Activated CD8-positive, alpha-beta T cell treated with anti-CD3 and anti-CD28 coated beads, Interleukin-2, amount 10 ng/mL, durations not matched to agents 7 days and 5 days (primary cell): ENCODE measurements at places on chromosomes 12 and 14. TPM values are rescaled to one million over a fixed set of nuclear protein-coding genes. Genes with fewer than 3 reads are reported as not detected.

DNA sequence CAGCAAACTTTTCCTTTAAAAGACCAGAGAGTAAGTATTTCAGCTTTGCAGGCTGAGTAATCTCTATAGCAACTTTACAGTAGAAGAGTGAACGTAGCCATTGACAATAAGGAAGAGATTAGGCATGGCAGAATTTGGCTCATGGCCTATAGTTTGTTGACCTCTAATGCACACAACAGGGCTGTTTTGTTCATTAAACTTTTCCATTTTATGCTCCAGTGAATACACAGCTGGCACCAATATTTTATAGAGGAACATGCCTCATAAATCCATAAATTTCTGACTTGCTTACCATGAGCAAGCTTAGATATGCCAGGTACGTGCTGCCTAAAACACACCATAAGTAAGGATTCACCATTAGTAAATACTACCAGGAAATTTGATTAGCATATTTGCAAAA is 609.0 kb upstream of the STXBP6 start:
- DNase-seq = no peak

Gene MYF6
- total RNA-seq = not detected

DNA sequence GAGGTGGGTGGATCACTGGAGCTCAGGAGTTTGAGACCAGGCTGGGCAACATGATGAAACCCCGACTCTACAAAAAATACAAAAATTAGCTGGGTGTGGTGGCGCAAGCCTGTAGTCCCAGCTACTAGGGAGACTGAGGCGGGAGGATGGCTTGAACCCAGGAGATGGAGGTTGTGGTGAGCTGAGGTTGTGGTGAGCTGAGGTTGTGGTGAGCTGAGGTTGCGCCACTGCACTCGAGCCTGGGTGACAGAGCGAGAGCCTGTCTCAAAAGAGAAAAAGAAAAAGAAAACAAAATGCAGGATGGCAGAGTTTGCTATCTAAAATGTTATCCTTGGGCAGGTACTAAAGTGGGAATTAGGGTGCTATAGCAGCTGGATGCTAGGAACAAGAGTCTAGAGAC is 10.8 kb upstream of the GPRC5A start:
- peak; percentile 51 for DNase-seq

- peak; percentile 13 for DNase-seq
Observed at GRCh38 chr14:105847400-105847799, 321.0 kb downstream of the TMEM121 start.

GRCh38 chr12:88884600-88884999 is 304.3 kb upstream of the KITLG start:
- no peak for DNase-seq

GRCh38 chr14:24187539-24187915 is 1.1 kb downstream of the IPO4 start:
- no peak for DNase-seq

GRCh38 chr12:46459111-46459510 is 86.5 kb upstream of the SLC38A2 start:
- DNase-seq = peak; percentile 53

- DNase-seq = no peak
Observed at GRCh38 chr14:68506021-68506644, 286.7 kb downstream of the ZFP36L1 start.

- DNase-seq = no peak
Observed at GRCh38 chr14:68961781-68962584, 17.1 kb downstream of the ACTN1 start.

DNA sequence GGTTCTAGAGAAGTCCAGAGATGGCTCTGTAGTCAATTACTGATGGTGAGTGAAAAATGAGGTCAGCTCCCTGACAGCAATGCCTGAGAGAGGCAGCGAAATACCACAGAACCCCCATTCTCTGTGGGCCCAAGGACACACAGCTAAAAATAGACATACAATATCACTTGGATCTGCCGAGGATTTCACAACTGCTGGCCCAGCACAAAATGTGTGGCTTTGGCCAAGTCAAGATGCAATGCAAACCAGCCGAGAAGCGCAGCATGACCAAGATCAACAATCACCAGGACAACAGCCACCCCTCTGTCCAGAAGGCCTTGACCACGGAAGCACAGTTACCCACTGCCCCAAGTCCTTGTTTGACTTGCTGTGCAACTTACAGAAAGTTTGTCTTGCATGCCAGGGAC is 52.2 kb downstream of the CKAP4 start:
- no peak for DNase-seq

DNA sequence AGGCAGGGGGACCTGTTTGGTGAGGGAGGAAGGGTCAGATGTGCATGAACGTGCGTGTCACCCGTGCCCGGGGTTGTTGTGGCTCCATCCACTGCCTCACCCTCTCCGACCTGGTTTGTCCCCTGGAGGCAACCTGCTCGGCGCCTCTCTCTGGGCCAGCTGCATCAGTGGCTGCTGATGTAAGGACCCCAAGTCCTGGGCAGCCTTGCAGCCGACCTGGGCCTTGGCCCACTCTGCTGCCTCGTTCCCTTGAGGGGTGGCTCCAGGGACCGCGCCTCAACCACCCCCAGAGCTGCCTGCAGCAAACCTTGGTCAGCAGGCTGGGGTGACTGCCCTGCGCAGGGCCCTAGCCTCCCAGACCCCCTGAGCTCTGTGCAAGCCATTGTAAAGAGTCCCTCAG is 351.7 kb downstream of the TMEM121 start:
- no peak for DNase-seq

DNA sequence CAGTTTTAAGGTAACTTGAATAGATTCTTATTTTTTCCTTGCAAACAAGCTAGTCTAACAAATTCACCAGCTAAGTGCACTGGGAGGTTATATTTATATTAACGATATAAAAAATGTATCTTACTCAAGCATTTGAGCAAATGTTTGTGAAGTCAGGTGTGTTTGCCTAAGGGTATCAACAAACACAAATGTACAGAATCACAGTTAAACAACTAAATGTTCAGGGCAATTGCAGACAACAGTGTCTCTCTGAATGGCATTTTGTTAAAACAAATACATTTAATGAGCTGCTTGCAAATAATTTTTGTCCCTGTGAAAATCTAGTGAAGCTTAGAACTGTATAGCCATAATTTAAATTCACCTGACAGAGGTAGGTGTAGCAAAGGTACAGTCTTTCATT is 28.2 kb upstream of the FLRT2 start:
- no peak for DNase-seq

DNA sequence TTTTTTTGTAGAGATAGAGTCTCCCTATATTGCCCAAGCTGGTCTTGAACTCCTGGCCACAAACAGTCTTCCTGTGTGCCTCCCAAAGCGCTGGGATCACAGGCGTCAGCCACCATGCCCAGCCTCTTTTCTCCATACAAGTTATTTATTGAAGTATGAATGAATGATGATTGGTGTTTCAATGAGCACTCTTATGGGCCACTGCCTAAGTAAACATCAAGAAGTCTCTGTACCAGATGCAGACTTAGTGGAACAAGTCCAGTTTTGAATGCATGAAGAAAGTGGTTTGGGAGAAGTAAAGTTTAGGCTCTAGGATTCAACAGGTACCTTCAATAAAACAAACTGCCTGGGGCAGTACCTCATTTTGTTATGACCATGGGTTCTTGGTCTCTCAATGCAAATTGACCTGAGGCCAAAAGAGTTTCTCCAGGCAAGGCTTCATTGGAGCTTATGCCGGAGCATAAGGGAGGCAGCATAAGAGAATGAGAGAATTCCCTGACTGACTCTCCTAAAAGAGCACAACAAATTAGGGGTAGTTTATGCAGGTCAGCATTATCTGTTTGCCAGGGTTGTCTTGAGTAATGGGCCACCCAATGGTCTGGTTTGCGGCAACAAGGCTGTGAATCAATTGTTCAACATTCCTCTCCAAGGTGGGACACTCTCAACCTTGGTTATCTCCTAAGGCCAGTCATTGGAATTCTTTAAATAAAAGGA is 1.1 kb upstream of the GMFB start:
- no peak for DNase-seq

GRCh38 chr14:34437729-34438080 is 24.3 kb downstream of the SPTSSA start:
- no peak for DNase-seq

- DNase-seq = no peak
Observed at GRCh38 chr14:72383865-72384264, 451.6 kb downstream of the RGS6 start.

- peak; percentile 46 for DNase-seq
Observed at GRCh38 chr12:54526812-54527630, 22.4 kb upstream of the PDE1B start.

Gene PLA2G1B
- not detected for total RNA-seq

GRCh38 chr12:28941248-28941647 is 207.8 kb upstream of the FAR2 start:
- no peak for DNase-seq

- DNase-seq = no peak
Observed at GRCh38 chr14:99802301-99803105, 9.3 kb downstream of the EML1 start.

DNA sequence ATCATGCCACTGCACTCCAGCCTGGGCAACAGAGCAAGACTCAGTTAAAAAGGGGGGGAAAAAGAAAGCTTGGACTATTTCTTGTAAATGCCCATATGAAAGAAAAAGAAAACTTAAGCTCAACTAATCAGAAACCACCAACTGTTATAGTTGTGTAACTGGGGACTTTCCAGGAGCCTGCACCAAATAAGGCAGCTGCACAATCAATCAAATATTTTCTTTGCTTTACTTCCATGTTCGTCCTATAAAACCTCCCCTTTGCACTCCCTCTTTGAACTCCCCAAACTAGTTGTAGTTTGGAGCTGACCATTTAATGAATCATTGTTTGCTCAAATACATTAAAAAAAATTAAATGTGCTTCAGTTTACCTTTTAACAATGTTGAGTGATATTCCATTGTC is 54.9 kb downstream of the OTOGL start:
- no peak for DNase-seq

DNA sequence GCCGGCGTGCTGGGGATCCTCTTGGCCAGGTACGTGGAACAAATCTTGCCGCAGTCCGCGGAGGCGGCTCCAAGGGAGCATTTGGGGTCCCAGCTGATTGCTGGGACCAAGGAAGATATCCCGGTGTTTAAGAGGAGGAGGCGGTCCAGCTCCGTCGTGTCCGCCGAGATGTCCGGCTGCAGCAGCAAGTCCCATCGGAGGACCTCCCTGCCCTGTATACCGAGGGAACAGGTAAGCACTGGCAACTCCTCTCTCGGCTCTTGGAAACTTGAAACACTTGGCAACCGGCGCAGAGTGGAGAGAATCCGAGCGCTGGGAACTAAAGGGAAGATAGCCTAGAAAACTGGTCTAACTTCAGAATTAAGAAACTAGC is 1.7 kb downstream of the PDE3A start:
- no peak for DNase-seq

DNA sequence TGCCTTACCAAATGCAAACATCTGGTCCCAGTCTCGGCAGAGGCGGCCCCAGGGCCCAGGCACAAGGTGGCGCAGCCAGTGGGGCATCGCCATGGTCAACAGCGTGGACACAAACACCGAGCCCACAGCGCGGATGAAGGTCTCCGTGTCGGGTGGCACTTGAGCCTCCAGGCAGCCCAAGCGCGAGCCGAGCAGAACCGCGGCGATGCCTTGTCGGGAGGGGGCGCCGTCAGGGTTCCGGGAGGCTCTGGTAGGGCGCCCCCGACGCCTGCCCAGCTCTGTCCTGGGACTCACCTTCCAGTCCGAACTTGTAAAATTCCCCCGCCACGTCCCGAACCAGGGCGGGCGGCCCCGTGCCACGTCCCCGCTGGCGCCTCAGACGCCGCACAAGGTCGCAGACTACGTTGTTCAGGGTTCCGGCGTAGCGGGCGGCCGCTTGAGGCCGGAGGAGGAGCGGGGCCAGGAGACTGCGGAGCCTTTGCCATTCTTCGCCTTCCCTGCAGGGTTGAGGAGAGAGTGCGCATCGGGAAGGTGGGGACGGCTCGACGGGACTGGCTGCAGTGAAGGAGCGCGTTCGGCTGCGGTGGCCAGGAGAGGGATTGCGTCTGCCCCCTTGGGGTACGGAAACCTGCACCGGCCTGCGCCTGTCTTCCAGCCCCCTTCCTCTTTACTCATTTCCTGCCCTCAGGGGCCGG is 1.7 kb downstream of the CYP27B1 start:
- peak; percentile 67 for DNase-seq

Gene TMBIM6
- total RNA-seq = 420 TPM

GRCh38 chr12:24467226-24467625 is 481.7 kb downstream of the BCAT1 start:
- DNase-seq = no peak

Gene KRT71
- total RNA-seq = not detected

DNA sequence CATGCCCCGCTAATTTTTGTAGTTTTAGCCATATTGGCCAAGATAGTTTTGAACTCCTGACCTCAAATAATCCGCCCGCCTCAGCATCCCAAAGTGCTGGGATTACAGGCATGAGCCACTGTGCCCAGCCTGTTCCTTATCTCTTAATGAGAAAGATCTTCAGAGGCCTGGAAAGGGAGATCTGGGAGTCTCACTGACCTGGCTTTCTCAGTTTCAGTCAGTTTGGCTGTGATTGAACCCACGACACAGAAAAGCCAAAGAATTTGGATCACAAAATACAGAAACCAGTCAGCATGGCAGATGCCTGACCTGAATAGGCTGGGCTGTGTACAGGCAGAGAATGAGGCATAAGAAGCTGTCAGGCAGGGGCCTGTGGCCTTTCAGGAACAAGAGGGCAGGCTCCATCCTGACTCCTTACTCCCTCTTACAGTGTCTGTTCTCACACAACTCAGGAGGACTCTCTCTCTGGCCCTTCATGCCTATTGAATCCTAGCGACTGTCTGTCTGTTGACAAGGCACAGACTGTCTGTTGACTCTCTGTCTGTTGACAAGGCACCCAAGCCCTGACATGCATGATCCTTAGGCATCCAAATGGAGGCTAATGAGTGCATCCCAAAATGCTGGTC is 366.5 kb upstream of the CCDC196 start:
- no peak for DNase-seq

DNA sequence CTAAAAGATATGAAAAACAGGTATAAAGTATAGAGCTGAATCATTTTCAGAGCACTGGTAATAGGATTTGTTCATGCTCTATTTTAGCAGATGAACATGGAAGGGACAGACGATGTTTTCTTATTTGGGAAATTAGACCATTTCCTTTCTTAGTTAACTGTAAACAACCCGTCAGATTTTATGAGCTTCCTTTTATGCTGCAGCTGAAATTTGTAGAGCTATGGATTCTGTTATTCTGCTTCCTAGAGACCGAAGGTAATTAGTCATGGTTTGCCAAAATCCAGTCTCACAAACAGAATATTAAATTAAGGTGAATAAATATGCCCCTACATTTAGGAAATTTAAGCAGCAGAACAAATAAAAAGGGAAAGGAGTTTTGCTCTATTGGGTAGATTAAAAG is 180.2 kb upstream of the SYT1 start:
- DNase-seq = no peak

DNA sequence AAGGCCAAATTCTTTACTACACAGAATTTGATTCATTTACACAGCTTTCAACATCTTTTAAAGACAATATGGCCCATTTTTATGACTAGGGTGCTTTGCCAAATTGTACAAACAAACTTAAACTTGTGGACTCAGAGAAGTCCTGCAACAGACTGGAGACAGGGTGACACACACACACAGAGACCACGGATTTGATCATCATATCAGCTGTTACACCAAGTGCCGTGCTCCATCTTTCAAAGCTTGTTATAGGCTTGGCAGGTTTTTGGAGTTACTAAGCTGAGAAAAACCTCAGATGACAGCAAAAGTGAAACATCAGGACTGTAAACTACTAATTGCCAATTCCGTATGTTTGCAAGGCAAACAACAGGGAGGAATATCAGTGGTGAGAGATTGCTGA is 811.7 kb downstream of the GALC start:
- DNase-seq = no peak
